ENCODE measurements at places on chromosomes 12 and 14.

- no peak for DNase-seq
These were observed 8.6 kb downstream of the RIMBP2 start for GRCh38 chr12:130707571-130707891.

DNA sequence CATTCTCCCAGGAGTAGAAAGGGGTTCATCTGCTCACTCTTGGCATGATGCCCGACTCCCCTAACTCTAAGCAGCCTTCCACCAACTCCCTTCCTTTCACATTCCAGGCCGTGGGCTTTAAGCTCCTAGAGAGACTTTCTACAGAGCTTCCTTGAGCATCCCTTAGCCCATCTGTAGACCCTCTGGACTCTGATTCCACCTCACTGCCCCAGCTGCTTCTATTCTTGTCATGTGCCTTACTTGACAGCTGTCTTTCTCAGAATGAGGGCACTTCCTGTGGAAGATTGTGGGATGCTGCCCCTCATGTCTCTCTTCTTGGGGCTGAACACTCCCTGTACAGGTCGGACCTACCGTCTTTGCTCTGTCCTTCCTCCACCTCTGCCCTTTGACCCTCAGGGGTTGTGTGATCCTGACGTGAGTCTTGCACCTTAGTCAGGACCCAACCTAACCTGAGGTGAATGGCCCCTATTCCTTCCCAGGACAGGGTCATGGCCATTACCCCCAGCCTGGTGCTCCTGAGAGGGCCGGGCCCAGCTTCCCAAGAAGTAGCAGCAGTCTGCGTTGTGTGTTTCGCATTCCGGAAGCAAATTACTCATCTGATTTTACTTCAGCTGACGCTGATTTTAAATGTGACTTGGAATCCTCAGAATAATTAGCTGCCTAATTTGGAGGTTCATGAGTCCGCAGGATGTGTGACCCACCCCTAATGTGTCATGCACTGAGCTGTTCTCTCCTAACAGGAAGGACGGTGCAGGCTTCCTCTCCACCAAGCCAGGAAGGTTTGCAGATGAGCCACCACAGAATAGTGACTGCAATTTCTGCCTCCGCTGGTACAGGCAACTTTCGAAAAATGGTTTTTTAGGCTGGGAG lies 2.7 kb upstream of the GALNT6 start:
- DNase-seq, result no peak

GRCh38 chr14:61328626-61329262 lies 7.4 kb downstream of the PRKCH start:
- DNase-seq, result no peak

GRCh38 chr14:76926521-76927251 lies 100.5 kb downstream of the LRRC74A start:
- DNase-seq, result no peak

DNA sequence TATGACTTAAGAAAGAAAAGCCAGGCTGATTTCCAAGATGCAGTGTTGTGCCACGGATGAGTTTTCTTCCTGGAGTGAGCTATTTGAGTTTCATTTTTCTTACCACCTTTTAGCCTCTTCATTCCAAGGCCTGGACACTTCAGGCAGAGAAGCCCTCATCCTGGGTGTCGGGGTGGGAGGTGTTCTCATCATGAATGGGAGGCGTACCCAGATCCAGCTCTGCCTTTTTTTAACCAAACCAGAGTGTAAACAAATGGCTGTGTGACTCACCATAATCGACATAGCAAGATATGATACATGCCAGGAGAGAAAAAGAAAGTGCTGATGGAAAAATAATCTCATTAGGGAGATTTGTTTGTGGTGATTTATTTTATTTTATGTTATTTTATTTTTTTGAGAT lies 79.9 kb downstream of the ARF6 start:
- DNase-seq, result no peak

GRCh38 chr12:4762773-4763172 lies 42.6 kb downstream of the GALNT8 start:
- DNase-seq, result no peak

- no peak for DNase-seq
These were observed 138.7 kb downstream of the TTC7B start for GRCh38 chr14:90677484-90678050.

GRCh38 chr12:100706033-100706432 lies 88.5 kb upstream of the ANO4 start:
- no peak for DNase-seq

GRCh38 chr12:104294927-104295668 lies 8.4 kb upstream of the EID3 start:
- DNase-seq, result no peak

DNA sequence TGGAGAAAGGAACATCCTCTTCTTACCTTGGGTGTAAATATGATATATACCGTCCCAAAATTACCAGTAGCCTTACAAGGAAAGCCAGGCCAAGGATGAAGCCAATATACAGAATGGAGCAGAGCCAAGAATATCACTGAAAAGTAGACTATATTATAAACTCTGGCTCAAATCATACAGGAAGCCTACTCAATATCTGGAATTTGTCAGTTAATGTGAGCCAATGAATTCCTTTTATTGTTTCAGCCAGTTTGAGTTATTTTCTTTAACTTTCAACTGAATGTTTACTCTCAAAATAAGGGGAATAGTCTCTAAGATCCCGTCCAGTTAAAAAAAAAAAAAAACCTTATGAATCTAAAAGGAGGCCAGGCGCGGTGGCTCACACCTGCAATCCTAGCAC lies 9.8 kb upstream of the DENND5B start:
- no peak for DNase-seq

GRCh38 chr12:75852143-75852542 lies 179.4 kb downstream of the PHLDA1 start:
- no peak for DNase-seq

DNA sequence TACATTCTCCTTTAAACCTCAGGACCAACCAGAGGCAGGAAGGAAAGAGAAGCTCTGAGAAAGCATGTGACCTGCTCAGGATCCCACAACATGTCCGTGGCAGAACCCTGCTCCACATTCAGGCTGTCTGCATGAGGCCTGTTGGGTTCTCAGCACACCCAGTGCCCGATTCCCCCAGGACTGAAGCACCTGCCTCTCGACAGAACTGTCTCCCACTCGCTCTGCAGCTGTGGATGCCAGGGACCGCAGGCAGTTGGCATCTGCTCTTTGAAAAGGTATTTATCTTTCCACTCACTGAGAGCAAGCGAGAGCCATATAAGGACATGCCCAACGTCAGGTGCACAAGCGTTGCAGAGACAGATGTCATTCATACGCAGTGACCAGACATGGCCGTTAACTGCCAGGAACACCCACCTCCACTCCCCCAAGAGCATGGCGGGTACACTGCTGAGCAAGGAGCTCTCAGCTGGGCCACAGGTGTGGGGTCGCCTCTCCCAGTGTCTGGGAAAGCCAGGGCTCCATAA lies 18.9 kb downstream of the PITPNM2 start:
- DNase-seq, result no peak

DNA sequence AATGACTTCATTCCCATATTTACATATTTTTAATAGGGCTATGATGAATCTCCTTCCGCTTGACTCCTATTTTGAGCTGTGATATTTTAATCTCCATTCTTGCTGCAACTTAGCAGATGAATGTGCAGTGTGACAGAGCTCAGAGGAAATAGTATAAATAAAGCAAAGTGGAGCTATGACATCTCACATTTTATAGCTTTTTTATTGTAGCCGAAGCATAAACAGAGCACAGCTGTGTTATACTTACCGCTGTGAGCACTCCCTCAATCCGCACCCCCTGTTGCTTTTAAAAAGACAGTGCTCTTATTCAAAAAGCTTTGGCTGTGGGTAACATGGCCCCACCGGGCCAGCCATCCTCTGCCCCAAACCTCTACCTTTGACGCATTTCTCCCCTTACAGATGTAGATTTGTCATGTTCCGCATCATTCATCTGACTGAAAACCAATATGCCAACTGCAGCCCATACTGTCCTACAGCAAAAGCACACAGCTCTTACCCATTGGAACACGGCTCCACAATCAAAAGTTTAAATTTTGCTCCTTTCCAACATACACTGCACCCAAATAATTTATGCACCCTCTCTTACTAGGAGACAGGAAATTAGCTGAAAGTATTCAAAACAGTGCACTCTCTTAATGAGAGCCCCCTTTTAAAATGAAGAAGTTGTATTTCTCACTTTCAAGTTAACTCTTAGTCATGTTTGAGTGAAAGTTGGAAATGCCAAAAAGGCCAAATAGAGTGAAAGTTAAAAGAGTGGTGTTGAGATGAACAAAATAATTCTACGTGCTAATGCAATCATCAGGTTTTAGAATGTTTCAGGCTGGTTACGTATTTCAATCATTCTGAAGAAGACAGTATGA lies 429.3 kb upstream of the SOX5 start:
- peak; percentile 30 for DNase-seq

Data from right renal cortex interstitium (tissue), 3 donors.